ENCODE measurements at places on chromosomes 16 and 17.

DNA sequence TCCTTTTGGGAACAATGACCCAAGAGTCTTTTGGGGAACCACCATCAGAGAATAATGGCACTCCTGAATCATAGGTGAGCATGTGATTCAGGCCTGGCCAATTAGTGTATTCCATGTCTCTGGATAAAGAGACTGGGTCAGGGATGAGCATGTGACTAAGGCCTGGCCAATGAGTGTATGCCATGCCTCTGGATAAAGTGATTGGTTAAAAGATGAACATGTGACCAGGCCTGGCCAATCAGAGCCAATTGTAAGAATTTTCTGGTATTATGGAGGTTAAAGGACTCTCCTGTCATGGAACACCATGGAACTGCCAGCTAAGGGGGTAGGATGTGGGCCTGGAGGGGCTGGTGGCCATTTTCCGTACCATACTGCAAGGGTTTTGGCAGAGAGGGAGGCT is 194.3 kb downstream of the C16orf78 start:
- no peak for DNase-seq

GRCh38 chr17:51152766-51153209 is 571 bp upstream of the NME1 start:
- no peak for DNase-seq

GRCh38 chr17:48391444-48391843 is 38.6 kb downstream of the SKAP1 start:
- DNase-seq, result peak; percentile 64

- no peak for DNase-seq
Measured at GRCh38 chr17:82272495-82273326, 789 bp downstream of the CSNK1D start.

- DNase-seq, result no peak
Measured at GRCh38 chr16:80319181-80319580, 221.6 kb upstream of the DYNLRB2 start.

DNA sequence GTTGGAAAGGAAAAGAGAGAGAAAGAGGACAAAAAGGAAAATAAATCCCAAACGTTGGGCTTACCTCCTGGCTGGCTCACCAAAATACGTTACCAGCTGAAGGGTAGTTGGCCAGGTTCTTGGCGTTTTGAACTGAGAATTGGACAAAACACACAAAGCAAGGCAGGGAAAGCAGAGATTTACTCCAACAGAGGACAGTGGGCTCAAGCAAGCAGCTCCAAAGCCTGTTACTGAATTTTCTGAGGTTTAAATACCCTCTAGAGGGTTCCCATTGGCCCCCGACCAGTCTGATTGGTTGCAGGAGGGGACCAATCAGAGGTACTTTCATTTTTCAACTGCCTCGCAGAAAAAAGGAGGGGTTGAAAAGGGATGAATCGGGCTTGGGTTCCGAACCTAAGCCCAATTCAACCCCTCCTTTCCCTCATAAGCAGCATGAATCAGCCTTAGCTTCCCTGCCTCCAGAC is 55.6 kb upstream of the ALOX12 start:
- no peak for DNase-seq

DNA sequence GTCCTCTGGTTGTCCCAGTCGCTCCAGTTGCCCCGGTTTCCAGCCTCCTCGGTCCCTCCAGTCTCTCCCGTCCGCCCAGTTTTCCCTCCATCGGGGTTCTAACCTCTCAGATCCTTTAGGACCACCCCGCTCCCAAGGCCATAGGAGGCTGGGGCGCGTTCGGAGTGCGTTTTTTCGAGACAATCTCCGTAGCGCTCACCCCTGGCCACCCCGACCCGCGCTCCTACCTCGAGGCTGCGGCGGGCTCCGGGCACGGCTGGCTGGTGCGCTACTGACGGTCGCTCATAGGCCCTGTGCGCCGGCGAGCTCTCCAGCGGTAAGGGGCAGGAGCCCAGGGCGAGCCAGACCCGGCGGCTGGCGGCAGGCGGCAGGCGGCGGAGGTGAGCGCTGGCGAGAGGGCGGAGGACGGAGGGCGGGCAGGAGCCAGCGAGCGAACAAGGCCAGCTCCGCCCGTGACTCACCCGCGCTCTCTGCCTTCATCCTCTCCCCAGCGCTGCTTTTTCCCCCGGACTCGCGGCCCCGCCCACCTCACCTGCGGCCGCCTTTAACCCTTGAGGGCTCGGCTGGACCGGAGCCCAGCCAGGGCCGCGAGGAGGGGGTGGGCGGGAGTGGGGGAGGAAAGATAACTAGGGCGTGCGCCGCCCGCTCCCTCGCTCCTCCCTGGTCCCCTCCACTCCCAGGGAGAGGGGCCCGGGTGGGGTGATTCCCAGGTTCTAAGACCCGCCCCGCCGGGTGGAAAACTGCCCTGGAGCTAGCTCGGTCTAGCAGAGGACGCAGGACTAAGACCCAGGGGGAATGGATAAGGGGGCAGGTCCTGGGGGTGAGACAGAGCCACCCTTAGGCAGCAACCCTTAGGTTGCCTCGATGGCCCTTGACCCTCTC is at the start of gene SP6:
SP6 (minus strand) TSS at position 472 of the 882 bp plus-strand sequence. CDS start 2,734 bp downstream, outside the sequence.
- DNase-seq, result peak; percentile 48

- no peak for DNase-seq
Measured at GRCh38 chr17:8080799-8081219, 6.7 kb downstream of the ALOX12B start.

- DNase-seq, result no peak
Measured at GRCh38 chr16:53668869-53669268, 34.8 kb downstream of the RPGRIP1L start.

DNA sequence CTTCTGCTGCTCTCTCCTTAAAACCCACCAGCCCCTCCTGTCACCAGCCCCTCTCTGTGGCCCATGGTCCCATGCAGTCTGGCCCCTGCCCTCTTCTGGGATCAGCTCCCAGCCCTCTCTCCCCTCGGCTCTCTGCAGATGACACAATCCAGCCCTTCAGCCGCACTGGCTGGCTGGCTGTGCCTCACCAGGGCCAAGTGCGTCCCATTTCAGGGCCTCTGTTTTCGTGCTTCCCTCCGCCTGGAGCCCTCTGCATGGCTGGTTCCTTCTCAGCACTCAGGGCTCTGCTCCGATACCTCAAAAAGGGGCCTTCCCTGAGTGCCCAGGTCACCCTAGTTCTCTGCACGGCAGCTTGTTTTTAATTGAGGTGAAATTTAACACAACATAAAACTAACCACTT is 124.3 kb downstream of the SOCS1 start:
- peak; percentile 76 for DNase-seq

- DNase-seq, result no peak
Measured at GRCh38 chr17:42818379-42818778, 5.7 kb downstream of the BECN1 start.

DNA sequence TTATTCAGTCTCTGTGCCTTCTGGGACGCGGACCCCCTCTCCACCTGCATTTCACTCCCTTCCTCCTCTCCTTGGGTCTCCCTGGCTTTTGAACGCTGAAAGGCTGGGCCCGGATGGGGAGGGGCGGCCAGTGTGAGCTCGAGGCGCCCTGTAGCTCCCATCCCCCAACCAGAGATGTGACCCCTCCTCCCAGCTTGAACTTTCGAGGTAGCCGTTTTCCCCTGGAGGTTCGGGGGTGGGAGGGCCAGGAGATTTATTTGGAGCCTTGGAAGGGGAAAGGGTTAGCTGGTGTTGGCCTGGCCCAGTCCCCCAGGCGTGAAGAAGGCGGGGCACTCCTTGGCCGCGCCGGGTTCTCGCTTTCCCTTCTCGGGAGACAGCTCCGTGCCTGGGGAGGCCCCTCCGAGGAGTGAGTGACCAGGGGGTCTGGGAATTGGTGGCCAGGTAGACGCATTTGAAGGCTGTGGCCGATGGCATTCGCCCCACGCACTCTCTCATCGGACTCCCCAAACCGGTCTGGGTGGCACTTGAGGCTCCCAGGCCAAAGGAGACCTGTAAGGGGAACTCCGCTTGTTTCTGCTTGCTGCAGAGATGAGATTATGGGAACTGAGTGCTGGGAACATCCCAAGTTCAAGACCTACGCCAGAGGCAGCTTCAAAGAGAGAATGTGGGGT is 942 bp downstream of the LDAF1 start:
- DNase-seq, result peak; percentile 63

DNA sequence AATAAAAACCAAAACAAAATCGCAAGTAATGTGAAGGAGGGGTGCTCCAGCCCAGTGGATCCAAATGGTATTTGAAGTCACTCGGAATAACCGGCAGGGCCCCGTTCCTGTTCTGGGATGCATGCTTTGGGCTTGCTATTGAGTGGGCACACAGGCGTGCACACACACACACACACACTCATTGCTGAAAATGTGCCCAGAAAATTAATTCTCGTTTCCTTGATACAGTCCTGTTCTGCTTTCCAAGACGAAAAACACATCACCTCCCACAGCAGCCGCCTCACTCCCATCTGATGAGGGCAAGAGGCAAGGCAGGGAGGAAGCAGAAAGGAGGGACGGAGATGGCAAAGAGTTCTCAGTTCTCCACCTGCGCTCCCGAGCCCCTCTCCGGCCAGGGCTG is 62.2 kb upstream of the SDK2 start:
- no peak for DNase-seq

GRCh38 chr16:23048164-23048563 is 101.1 kb downstream of the USP31 start:
- DNase-seq, result no peak

- DNase-seq, result peak; percentile 17
Measured at GRCh38 chr17:44959821-44960531, 8.1 kb downstream of the C1QL1 start.

- DNase-seq, result no peak
Measured at GRCh38 chr17:72588561-72588960, 467.7 kb downstream of the SOX9 start.

- DNase-seq, result no peak
Measured at GRCh38 chr16:89320782-89321501, 103.4 kb downstream of the ZNF778 start.

DNA sequence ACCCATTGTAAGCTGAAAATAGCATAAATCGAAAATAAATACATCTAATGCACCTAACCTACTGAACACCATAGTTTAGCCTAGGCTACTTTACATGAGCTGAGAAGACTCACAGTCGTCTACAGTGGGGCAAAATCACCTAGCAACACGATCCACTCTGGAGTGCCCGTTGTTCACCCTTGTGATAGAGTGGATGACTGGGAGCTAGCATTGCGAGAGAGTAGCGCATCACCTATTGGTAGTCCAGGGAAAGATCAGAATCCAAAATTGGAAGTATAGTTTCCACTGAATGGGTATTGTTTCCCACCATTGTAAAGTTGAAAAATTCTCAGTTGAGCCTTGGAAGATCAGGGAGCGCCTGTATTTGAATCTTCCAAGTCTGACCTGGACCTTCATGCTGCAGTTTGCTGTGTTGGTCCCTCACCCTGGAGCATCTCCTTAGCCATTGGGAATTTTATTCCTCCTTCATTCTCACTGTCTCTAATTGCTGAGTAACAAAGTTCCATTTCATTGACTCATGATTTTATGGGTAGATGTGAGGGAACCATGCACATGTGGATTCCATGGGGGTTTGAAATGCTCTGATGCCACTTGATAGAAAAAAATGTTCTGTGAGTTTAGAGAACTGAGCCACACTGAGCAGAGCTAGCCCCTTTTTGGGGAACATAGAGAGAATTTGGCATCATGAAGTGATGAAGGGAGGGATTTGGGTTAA is 19.6 kb downstream of the AKAP1 start:
- DNase-seq, result no peak

DNA sequence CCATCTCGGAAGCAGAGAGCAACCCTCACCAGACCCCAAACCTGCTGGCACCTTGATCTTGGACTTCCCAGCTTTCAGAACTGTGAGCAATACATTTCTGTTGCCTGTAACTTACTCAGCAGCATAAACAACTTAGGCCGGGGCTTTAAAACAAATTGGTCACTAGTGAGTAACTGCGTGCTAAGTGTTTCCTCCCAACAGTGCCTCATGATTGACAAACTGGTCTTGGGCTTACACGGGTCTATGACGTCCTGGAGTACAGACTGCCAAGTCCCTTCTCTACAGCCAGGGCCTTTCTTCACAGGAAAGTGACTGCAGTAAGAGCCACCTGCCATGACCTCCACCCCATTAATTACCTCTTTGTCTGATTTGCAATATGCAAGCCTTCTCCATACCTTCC is 136.7 kb downstream of the XYLT1 start:
- no peak for DNase-seq

DNA sequence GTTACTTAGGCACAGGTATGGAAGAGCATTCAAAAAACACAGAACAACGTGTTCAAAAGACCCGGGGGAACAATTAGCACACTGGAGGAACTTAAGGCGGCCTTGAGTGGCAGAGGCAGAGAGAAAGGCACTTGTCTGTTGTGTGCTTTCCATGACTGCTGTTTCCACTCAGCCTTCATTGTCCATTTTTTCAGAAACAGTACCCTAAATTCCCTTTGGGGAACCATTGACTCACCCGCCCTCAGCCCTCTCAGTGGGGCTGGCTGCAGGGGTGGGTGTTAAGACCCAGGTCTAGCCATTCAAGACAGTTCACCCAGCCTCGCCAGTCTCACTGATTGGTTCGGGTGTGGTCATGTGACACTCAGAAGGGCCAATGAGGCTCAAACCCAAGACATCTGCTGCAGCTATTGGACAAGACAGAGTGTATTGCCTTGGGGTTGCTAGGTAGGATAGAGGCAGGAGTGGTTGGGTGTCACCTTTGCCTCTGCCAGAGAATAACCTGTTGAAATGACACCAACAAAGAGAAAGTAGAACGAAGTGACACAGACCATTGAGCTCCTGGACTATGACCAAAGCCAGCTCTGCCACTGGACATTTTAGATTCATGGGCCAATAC is 19.6 kb upstream of the CEP20 start:
- DNase-seq, result no peak

DNA sequence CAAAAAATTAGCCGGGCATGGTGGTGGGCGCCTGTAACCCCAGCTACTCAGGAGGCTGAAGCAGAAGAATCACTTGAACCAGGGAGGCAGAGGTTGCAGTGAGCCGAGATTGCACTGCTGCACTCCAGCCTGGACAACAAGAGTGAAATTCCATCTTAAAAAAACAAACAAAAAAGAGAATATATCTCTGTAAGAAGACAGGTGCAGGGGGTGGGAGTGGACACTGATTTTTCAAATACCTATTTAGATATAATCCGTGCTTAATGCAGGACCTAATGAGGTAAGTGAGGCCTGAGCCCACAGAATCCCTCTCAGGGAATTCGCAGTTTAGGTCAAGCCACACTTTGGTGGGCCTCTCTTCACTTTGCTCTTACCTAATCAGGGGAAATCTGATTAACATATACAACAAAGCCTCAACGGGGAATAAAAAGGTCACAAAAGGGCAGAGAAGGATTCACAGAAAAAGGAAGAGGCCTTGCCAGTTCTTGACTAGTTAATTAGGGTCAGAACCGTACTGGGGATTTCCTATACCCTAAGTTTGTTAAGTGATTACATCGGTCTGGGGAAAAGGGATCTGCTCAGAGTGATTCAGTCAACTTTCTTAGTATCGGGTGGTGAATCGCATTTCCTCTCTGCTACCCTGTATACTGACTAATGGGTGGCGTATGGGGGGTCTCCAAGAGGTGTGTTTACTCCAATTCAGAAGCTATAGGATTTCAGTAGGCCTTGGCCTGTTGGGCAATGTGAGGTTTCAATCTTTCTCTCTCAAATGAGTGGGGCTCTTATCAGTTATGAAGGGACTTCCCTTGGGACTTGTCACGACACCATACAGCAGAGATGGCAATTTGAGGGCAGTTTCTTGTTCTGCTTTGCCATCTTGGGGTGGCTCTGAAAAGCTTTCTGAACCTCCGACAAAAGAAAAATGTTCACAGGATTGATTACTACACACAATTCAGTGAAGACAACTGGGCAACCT is 1.9 kb upstream of the NFAT5 start:
- no peak for DNase-seq

Data from lung (tissue), 17 donors.